ENCODE measurements at places on chromosomes 3 and 15.

- DNase-seq: no peak
Observed at GRCh38 chr3:177604181-177604580, 406.9 kb upstream of the TBL1XR1 start.

GRCh38 chr3:76199382-76199781, 414.0 kb upstream of the ZNF717 start:
- DNase-seq: peak; percentile 16

DNA sequence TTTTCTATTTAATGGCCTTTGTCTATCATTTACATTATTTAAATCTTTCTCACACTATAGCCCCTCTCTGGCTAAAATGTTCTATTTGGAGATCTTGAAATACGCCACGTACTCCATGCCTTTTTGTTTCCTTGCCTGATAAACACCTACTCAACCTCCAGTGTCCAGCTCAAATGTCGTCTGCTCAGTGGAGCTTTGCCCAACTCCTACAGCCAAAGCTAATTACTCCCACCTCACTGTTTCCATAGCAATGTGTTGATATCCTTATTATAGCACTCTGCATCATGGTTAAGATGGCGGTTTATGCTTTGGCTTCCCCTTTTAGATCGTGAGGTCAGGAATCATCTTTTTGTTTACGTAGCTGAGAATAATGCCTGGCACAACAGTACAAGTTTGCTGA, 55.9 kb downstream of the NGLY1 start:
- DNase-seq: no peak

DNA sequence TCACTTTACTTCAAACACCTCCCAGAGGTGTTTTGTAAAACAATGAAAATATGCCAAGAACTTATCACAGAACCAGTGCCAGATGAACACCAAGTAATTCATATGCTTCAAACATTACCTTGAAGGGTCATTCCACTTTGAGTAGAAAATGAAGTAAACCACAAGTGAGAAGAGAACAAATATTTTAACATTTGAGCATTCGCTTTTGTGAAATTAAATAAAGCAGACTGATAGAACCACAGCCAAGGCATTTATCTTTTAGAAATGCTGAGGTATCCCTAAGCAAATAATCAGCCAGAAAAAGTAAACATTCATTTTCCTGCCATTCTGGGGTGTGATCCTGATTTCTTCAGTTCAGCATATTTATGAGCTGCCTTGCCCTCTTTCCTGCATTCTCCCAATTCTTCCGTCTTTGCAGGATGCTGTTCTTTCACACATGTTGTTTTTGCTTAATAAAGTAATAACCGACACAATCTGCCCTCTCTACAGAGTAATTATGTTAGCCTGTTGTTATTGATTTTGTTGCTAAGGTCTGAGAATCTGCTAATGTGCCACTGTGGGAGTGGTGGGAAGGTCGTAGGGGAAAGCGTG, 235.6 kb upstream of the TGFBR2 start:
- no peak for DNase-seq

GRCh38 chr3:157669416-157669815, 166.2 kb upstream of the VEPH1 start:
- no peak for DNase-seq

- peak; percentile 48 for DNase-seq
Observed at GRCh38 chr3:175432376-175433025, 573.4 kb downstream of the NAALADL2 start.

DNA sequence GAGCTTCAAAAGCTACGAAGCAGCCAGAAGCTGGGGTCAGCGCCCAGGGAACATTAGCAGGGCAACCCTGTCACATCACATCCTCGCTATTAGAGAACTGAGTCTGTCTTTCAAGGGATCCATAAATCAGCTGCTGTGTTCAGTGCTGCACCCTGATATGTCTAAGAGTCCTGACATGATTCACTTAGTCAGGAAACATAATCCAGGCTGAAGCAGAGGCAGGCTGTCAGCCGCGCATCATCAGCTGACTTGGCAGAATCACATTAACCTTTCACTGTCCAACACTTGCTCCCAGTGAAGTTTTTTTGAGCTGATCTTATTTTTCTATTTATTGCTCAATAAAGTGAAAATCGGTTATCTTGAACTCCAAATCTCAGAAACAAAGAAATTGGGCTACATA, 23.5 kb downstream of the MYH15 start:
- DNase-seq: peak; percentile 38

Measured in skeletal muscle cell (primary cell).